LNCaP clone FGC (cell line): ENCODE measurements at places on chromosomes 4 and X.

- no peak for DNase-seq
These were observed 28.4 kb upstream of the CPLX1 start for GRCh38 chr4:854356-854755.

DNA sequence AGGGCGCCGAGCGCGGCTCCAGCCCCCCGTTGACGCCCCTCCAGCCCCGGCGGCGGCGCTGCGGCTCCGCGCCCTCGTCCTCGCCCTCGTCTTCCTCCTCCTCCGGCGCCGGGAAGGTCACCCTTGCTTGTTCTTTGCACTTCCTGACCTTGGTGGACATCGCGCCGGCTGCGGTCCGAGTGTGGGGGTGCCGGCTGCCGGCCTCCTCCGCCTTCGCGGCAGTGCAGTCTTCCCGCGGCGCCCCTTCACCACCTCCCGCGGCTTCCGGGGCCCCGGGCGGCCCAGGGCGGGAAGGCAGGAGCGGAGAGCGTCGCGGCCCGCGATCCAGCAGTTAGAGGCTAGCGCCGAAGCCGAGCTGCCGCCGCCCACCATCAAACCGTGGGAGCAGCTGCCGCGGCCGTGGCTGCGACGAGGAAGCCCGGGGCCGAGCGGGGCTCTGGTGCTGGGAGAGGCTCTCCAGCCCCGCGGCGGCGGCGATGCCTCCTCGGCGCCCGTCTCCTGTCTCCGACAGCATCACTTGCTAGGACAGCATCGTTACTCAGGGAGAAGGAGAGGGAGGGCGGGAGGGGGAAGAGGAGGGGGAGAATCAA is at the start of gene TRPC3:
Gene TRPC3 (minus strand): TSS at position 540 of the 590 bp plus-strand sequence. CDS start 380 bp downstream, at position 160.
- DNase-seq: no peak

GRCh38 chrX:20452487-20452886 is 185.8 kb upstream of the RPS6KA3 start:
- no peak for DNase-seq

- DNase-seq: no peak
These were observed 260.6 kb downstream of the NKX6-1 start for GRCh38 chr4:84238247-84239090.

- no peak for DNase-seq
These were observed 288.0 kb upstream of the ATOH1 start for GRCh38 chr4:93540562-93540961.

- DNase-seq: no peak
These were observed 13.6 kb upstream of the KIT start for GRCh38 chr4:54643958-54644751.

- no peak for DNase-seq
These were observed 2.7 kb downstream of the TMEM255A start for GRCh38 chrX:120308558-120308957.

- no peak for DNase-seq
These were observed 3.8 kb downstream of the SGMS2 start for GRCh38 chr4:107828315-107829090.

DNA sequence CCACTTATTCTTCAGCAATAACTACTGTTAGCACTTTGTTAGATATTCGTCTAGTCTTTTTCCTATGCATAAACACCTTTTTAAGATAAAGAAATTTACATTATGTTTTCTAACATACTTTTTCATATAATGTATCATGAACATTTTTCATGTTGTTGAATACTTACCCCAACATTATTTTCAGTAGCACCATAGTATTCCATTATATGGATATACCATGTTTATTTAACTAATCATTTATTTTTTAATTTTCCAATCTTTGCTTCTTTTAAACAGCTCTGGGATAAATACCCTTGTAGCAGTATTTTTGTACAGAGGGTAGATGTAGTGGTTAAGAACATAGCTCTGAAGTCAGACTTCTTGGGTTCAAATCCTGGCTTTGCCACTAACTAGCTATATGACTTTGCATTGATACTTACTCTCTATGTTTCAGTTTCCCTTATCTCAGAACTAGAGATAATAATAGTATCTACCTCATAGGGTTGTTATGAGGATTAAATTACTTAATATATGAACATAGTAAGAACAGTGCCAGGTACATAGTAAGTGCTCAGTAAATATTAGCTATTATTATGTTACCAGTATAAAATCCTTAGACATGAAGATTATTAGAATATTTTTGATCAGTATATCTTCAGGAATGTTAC is 11.3 kb downstream of the EXOC1 start:
- DNase-seq: no peak

DNA sequence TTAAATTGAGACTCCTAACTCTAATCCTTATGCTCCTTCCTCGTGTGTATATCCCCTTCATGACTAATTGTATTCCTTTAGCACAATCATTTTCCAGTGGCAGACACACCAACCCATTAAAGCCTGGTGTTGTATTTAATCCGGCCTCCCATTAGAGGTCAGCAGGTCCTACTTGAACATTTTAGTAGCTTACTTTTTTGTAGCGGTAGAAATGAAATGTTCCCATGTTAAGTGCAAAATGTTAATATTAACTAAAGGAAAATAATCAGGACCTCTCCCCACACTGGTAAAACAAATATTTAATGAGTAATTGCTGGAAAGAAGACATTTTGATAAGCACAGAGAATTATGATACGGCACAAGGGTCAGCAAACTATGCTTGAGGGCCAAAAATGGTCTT is 3.4 kb downstream of the RAB33B start:
- DNase-seq: no peak

DNA sequence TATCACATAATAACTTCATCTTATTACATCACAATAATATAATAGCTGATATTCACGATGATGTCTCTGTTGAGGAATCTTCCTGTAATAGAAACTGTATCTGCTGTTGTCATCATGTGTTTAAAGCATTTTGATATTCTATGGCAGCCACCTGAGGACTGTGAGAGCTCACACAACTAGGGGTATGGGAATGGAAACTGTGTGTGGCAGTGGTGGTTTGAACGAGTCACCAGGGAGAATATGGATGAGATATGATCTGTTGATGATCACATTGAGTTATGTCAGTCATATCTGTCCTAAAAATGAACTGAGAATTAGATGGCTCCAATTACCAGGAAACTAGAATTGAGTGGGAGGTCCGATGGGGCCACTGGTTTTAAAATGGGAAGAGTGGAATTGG is 169.6 kb downstream of the MID1IP1 start:
- no peak for DNase-seq

DNA sequence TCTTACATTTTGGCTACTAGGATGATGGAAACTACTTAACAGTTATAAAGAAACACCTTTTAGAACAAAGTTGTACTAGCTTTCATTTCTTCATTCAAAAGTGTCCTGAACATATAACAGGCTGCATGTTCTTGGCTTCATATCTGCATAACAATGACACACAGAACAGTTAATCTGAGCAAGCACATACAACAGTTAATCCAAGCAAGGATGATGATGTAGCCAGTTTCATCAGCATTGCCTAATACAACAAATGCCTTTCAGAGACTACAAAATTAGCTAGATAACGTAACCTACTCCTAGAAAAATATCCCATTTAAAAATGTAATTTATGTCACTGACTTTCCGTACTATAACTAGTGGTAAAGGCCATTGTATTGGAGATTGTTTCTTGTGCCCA is 182.1 kb downstream of the SCFD2 start:
- DNase-seq: no peak

DNA sequence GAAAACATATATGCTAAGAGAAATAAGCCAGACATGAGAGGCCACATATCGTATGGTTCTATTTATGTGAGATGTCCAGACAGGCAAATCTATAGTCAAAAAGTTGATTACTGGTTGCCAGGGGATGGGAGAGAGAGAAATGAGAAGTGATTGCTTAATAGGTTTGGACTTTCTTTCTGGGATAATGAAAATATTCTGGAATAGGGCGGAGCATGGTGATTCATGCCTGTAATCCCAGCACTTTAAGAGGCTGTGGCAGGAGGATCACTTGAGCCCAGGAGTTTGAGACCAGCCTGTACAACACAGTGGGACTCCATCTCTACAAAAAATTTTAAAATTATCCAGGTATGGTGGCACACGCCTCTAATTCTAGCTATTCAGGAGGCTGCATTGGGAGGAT is 22.4 kb downstream of the RBM47 start:
- DNase-seq: no peak

- DNase-seq: no peak
These were observed 78.8 kb downstream of the HADH start for GRCh38 chr4:108068442-108068841.

- DNase-seq: no peak
These were observed 15.5 kb downstream of the NKX3-2 start for GRCh38 chr4:13528821-13529127.

DNA sequence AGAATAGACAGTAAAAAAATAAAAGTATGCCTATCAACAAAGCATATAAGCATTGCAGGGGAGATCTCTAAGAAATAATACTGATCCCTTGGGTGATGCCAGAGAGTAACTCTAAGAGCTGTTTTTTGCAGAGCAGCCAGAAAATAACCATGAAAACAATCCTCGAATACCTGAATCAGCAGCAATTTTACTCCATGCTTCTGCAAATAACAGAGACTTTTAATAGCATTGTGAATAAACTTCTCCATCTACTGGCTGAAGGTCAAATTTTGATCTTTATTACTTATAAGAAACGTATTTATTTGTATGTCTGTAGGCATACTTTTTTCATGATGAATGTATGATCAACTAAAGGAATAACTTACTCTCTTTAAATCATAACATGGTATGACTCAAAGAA is 334.5 kb downstream of the GALNTL6 start:
- DNase-seq: peak; percentile 51

- no peak for DNase-seq
These were observed 46.6 kb upstream of the EGFL6 start for GRCh38 chrX:13522811-13523210.

DNA sequence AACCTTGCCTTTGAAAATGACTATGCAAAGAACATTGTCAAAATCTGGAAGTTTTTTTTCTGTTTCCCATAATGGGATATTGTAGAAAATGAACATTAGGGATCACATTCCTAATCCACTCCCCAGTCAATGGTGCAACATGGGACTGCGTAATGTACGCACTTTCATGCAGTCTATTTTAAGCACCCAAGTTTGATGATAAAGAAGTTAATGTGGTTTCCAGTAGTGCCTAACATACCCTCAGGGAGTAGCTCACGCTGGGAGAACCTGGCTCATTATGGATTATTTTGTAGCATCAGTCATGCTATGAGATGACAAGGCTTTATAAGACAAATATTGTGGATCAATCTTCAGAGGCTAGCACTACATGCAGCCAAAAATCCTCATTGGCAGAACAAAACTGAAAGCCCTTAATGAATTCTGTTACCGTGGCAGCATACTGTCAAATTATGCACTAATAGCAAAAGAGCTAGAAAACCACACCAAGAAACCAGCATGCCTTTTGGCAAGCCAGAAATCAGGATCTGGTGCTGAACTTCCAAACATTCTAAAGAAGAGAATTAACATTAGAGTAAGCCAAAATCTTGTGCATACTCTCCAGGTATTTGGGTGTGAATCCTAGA is 1392.8 kb upstream of the TENM3 start:
- DNase-seq: no peak

DNA sequence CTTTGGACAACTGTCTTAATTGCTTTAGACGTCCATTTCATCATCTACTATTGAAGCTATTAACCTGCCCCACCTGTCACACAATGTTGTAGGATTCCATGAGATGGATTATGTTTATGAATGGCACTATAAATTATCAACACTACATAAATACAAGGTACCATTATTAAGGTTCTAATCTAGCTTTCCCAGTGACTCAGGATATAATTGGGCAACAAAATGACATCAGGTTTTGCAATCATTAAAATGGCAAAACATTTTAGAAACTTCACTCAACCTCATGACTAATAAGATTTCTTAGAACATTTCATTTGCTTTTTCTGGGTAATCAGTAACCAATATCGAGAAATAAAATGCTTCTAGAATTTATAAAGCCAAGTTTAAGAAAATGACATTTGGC is 9.2 kb downstream of the HOPX start:
- DNase-seq: no peak

- DNase-seq: no peak
These were observed 1.4 kb upstream of the GPR173 start for GRCh38 chrX:53047228-53047627.

GRCh38 chrX:12988797-12989196 is 13.9 kb downstream of the TMSB4X start:
- peak; percentile 91 for DNase-seq

DNA sequence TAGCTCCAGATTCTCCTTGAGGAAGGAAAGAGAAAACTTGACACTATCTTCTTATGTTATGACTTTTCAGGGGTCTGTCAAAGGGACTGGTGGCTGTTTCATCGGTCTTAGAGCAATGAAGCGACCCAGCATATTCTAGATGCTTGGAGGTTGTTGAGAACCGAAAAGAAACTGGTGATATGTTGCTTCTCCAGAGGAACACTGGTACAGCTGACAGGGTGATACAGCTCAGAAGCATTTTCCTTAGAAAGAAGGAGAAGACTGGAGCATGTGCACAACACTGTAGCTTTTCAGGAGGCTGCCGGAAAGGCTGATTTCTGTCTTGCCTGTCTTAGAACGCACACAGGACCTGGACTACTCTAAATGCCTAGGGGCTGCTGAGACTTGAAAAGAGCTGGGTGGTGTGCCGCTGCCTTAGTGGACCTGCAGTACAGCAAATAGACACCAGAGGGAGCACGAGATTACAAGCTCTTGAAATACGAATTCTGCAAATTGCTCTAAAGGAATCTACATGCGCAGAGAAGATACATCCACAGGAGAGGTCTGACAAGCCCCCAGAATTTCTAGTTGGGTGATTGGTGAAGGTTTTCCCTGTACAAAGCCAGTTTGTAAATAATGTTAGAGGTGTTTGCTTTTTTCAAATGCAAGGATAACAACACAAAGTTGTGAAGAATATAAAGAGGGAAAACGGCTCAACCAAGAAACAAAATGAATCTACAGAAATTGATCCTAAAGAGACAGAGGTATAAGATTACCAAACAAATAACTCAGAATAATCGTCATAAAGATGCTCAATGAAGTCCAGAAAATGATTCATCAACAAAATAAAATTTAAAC is 223.1 kb upstream of the DMD start:
- DNase-seq: peak; percentile 3

GRCh38 chr4:92099861-92100260 is 203.9 kb upstream of the GRID2 start:
- DNase-seq: no peak

DNA sequence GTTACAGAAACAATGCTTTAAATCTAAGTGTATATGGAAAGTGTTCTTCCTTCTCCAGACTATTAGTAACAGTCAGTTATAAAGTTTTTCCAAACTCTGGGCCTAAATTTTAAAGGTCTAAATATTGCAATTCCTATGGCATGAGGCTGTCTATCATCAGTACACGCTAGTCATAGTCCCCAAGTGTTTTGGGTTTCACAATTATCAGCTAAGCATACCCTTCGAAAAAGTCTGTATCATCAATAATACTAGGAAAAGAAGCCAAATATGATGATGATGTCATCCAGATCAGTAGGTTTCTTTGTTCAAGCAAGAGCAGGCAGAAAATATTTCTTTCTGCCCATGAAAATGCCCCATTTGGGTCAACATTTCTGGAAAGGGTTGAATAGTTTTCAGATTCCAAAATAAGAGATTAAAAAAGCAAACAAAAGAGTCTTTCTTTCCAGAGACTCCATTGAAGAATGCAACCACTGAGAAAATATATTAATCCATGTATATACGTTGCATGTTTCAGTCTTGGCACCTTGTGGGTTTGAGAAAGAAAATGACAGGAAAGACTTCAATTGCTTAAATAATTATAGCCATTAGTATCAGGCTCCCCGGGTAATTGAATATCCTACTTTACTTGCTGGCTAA is 173.8 kb downstream of the CAMK2D start:
- no peak for DNase-seq

- DNase-seq: no peak
These were observed 34.7 kb downstream of the P2RY10 start for GRCh38 chrX:78979789-78980464.

- DNase-seq: no peak
These were observed 5.6 kb downstream of the SLC49A3 start for GRCh38 chr4:683247-683897.

- DNase-seq: no peak
These were observed 526.7 kb upstream of the AGA start for GRCh38 chr4:177968817-177969442.
